Posterior vena cava (tissue), 2 donors: ENCODE measurements at places on chromosomes 6 and 20.

DNA sequence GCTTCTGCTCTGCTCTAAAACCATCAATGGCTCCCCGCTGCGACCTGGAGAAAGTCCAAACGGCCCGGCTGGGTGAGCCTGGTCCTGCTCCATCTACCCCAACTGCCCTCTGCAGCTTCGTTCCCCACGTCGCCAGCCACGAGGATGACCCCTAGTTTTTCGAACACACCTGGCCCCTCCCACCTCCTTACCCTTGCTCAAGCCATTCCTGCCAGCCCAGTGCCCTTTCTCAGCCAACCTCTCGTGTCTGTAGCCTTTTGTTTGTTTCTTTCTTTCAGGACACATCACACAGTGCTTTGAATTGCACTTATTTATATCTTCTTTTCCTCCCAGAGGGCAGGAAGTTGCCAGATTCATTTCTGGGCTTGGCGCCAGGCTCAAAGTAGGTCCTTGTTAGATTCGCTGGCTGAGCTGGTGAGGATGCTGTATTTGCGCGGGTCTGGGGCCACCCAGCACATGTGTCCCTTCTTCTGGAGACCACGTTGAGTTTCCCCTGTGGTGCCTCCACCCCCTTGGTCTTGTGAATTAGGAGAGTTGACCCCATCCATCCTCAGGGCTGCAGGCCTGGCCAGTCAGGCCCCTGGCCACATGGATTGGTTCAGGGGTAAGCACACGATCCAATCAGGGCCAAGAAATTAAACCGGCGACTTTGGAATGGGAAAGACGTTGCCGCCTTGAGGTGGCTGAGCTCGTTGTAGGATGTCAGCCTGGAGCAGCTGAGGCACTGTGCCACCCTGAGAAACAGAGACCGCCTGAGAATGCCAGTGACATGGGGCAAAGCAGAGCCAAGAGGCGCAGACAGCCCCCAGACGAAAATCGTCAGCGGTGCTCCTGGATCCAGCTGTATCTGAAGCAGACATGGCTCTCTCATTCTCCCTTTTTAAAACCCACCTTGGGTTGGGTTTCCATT lies 156.0 kb downstream of the CEBPB start:
- DNase-seq = peak; percentile 96

DNA sequence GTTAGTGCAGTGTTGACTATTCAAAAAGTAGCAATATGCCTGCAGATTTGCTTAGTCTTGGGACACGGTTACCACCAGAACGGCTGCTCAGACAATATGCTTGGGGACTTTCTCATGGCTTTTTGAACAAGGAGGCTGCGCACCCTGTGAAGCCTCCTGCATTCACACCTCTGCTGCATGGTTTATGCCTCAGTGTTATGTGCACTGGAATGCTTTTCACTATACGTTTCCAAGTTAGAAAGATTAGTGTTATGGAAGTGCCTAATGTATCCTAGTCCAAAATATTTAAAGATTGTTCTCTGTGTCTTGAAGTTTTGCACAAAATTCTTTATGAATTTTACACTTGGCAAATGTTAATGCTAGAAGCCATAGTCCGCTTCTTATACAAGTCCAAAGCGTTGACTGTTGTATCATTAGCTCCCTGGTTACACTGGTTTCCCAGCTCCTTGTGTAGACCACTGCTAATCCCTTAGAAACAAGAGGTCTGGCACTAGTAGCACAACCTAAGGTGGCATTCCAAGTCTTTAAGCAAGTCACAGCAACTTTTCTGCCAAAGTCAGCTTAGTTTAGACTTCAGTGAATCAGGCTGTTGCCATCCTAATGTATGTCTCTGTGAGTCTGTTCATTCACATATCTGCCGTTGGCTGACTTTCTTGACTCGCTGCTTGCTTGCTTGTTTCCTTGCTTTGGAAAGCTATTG lies 26.3 kb upstream of the SLC22A1 start:
- peak; percentile 7 for DNase-seq

DNA sequence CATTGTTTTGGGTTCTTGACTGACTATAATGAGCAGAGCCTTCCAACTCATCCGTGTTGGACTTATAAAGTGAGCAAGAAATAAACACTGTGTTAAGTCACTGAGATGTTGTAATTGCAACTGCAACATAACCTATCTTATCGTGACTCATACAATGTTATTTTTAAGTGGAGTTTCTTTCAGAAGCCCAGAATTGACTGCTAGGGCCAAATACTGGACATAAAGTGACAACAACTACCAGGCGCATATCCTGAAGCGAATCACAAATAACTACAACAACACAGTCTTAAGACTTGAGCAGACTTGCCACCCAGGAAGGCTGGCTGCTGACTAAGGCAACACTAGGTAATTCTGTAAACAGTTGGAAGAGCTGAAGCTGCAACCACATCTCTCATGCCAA lies 326.6 kb downstream of the COL12A1 start:
- DNase-seq = no peak

- DNase-seq = no peak
Observed at GRCh38 chr20:56839222-56839621, 210.1 kb downstream of the TFAP2C start.

DNA sequence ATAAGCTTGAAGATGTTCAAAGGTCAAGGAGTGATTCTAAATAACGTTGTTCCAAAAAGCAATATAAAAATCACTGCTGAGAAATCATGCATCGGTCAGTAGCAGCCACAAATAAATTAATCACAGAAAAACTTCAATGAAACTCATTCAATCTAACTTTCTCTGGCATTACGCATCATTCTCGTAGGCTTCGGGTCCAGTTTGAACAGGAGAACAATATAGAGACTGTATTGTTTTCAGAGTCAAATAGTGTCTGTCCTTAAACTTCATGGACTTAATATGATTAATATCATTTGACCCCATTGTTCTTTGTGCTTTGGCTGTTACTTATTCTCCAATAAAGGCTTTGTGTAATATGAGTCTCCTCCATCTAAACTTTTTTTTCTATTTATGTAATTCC lies 200.4 kb downstream of the C6orf118 start:
- no peak for DNase-seq
